Vagina (tissue), 2 donors: ENCODE measurements at places on chromosomes 6 and 20.

DNA sequence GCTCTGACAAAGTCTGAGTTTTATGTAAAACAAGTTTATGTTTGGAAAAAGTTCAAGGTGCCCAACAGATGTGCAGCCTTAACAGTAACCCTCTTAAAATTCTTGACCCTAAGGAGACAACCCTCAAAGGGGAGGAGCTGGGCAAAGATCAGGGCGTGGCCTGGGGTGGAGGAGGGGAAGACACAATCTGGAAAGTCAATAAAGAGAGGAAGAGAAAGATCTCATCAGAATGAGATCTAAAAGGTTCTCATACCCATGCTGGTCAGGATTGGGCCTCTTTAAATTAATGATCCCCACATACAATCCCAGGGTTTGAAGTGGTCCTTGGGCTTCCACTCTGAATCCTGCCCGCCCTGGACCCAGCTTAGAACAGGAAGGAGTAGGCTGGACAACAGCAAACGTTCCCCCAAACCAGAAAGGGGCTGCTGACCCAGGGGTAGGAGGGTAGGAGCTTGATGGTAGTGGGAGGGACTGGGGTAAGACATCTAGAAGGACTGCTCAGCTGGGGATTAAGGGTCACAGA lies 33.0 kb downstream of the FOXP4 start:
- DNase-seq, result no peak

GRCh38 chr6:128216917-128217316 lies 303.5 kb downstream of the PTPRK start:
- no peak for DNase-seq

GRCh38 chr6:72374857-72375256 lies 247.0 kb upstream of the KCNQ5 start:
- DNase-seq, result no peak

- no peak for DNase-seq
These were observed 324 bp downstream of the JPH2 start for GRCh38 chr20:44186674-44187053.

DNA sequence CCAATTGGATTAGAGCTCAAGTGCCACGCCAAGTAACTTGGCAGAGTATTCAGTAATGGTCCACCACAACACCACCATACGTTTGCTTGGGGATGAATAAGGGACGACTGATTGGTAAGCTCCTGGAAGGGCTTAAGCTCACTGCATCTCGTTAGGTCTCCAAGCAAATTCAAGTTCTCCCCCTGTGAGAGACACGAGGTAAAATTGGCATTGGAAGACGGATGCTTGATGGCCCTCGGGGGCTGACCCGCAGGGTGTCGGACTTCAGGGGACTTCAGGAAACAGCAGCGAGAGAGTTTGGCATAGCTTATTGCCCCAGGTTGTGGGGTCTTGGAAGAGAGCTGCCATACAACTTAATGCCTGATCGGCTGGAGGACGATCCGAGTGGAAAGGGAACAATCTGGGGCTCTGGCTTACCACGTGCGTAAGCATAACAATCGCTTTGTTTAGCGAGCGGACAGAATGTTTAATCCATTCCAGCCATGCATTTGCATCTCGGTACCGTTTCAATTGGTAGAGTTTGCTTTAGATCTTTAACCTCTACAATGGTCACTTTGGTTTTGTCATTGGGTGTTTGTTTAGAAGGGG lies 4.8 kb upstream of the ZNFX1 start:
- no peak for DNase-seq

GRCh38 chr6:168372889-168373288 lies 53.3 kb upstream of the DACT2 start:
- DNase-seq, result no peak

GRCh38 chr20:8633366-8633765 lies 435.5 kb upstream of the PLCB4 start:
- no peak for DNase-seq

DNA sequence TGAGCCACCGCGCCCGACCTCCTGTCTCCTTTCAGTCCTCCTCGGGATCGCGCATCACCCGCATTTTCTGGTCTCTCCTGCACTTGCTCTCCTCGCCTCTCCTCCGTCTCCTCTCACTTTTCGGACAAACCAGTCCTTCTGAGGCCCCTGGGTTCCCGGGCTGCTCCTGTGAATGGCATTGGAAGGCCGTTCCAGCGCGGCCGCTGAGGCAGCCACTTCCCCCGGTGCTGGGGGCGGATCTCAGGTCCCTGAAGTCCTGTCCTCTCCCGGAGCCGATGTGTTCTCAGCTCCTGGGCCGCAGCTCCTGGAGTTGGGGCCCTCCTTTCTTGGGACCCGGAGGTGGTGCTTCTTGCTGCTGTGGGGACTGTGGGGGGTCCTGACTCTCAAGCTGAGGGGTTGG lies 803 bp downstream of the MICB start:
- DNase-seq, result no peak

DNA sequence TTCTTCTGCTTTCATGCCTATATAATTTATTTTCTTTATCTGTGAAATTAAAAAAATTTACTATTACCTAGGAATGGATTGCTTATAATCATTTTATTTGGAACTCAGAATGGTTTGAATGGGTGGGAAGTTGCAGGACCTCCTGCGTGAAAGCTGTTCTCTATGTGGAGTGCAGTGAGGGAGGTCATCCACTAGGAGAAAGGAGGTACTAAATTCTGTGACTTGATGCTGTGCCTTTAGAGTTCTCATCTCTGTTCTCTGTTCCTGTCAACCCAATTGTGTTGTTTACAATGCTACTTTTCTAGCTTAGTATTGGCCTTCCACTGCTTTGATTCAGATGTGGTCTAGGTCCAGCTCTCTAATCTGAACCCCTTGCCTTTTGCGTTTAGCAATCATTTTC lies 65.0 kb upstream of the HIVEP1 start:
- no peak for DNase-seq

GRCh38 chr6:135514706-135515105 lies 17.2 kb upstream of the AHI1 start:
- DNase-seq, result no peak

- no peak for DNase-seq
These were observed 41.4 kb downstream of the BCL2L1 start for GRCh38 chr20:31681128-31681727.

DNA sequence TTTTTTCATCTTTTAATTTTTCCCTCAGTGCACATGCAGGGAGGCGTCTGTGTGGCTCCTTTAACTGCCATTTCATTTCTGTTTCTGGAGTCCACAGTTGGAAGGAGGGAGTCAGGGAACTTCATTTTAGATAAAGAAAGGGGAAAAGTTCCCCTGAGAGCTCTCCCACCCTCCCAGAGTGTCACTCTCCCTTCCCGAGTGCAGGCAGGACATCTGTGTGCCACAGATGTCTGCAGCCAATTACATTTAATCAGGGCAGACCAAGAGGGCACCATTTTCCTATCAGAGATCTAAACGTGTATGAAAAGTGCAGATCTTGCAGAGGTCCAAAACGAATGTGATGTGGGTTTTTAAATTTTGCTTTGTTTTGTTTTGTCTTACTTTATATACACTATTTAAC lies 96.6 kb downstream of the PXDC1 start:
- DNase-seq, result no peak

DNA sequence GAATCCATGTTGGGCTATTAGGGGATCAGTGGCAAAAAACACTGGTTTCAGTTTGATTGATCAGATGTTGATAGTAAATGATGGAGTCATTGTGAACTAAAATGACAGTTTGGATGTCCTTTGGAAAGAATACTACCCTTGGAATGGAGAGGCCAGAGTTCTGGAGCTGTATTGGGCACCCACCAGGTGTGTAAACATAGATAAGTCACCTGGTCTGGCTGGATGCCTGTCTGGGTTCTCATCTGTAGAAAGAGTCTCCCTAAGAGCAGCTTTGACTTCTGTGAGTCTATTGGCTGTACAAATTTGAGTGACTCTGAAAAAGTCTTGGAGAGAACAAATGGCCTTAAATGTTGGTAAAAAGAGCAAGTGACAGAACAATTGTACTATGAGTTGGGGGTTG lies 115.0 kb downstream of the SCP2D1 start:
- no peak for DNase-seq

GRCh38 chr6:116072368-116072767 lies 11.7 kb upstream of the FRK start:
- no peak for DNase-seq

GRCh38 chr6:105250533-105250932 lies 70.7 kb upstream of the POPDC3 start:
- no peak for DNase-seq

DNA sequence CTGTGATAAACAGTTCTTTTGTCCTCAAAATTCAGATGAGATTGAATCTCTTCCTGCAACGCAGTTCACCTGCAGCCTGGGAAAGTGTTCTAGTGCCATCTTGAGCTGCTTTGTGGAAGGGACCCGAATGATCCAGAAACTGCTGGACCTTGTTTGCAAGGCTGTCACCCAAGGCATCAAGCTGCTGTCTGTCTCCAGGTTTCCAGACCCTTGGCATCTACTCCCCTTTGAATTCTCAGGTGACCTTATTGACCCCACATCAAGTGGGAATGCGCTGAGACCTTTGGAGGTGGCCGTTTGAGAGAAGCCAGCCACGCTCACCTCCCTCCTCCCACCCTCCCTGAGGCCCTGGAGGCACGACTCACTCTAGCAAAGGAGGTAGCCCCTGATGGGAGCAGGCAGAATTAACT lies 112.5 kb downstream of the EDN3 start:
- no peak for DNase-seq

GRCh38 chr20:10793766-10794165 lies 120.0 kb upstream of the JAG1 start:
- DNase-seq, result no peak

GRCh38 chr6:137910424-137910834 lies 43.4 kb downstream of the TNFAIP3 start:
- no peak for DNase-seq

DNA sequence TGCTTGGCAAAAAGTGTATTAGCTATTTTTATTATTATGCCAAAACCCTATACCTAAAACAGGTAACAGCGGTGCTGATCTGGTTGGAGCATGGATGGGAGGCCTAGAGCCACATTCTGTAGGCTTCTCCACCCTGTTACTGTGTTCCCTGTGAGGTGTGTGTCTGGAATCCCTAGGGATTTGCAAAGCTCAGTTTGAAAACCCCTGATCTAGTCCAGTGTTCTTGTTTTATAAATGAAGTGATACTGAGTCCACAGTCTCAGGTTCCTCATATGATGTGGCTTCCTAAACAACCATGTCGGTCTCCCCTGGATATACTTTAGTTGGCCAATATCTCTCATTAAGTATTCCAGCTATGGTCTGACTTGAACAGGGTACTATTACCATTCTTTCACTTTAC lies 16.3 kb downstream of the ACSS2 start:
- no peak for DNase-seq

DNA sequence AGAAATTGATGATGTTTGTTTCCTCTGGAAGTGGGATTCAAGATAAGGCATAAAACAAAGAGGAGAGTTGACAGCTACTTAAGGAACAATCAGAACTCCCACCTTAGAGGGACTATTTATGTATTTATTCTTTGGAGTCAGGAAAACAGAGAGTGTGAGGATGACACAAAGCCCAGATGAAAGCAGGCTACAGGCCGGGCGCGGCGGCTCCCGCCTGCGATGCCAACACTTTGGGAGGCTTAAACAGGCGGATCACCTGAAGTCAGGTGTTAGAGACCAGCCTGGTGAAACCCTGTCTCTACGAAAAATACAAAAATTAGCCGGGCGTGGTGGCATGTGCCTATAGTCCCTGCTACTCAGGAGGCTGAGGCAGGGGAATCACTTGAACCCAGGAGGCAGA lies 393.0 kb upstream of the PLCB4 start:
- no peak for DNase-seq

- no peak for DNase-seq
These were observed 70.6 kb downstream of the VEGFA start for GRCh38 chr6:43840490-43841218.

GRCh38 chr20:50308513-50309279 lies 118.1 kb downstream of the CEBPB start:
- DNase-seq, result no peak

GRCh38 chr6:108987156-108987555 lies 107.5 kb downstream of the SESN1 start:
- no peak for DNase-seq

DNA sequence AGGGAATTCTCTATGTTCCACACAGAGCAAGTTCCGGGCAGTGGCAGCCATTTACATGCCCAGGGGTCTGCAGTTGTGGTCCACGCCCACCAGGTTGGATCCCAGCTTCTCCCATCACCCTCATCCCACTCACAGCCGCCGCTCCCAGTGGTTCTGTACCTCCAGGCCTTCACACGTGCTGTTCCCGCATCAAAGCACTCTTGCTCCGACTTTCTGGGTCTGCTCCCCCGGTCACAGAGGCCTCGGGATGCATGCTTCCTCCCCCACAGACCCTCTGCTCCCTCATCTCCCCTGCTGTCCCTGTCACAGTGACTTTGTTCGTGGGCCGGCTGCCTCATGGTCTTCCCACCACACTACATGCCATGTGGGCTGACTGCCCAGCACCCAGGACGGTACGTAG lies 332.5 kb downstream of the TAF4 start:
- DNase-seq, result no peak

DNA sequence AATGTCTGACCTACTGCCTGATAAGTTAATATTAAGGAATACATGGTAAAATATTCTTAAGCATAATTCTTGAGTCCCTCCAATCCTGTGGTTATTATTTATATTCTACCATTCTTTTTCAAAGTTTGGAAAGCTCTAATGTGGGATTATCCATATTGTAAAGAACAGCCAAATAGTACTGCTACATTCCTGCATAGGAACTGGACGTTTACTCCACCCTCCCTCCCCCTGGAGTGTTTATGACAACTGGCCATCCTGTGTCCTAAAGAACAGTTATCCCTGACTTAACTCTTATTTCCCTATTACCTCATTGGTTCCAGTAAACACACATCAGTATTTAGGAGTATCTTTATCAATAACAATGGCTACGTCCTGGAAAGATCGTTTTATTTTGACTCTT lies 308.7 kb upstream of the TFAP2D start:
- no peak for DNase-seq

DNA sequence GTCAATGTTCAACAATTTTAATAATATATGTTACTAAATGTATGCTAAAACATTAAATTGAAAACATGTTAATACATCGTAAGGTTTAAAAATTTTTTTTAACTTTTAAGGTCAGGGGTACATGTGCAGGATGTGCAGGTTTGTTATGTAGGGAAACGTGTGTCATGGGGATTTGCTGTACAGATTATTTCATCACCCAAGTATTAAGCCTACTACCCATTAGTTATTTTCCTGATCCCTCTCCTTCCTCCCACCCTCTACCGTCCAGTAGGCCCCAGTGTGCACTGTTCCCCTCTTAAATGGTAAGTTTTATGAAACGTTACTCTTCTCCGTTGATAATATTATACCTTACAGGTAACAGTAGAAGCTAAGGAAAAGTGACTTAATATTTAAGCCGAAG lies 15.8 kb downstream of the PDE7B start:
- no peak for DNase-seq

DNA sequence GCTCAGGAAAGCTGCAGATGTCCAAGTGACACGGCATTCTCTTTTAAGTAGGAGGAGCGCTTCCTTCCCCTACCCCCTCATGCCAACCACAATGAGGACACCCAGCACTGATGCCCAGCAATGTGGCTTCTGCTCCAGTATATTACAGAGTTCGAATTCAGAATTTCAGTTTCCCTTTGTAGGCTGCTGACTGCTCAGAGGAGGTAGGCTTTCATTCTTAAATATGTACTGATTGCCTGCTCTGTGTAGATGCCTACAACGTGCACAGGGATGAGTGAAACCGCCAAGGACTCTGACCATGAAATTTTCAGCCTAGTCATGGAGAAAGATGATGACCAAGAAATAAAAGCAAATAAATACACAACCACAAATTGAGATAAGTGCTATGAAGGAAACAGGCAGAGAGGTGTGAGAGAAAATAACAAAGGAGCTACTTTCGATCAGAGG lies 50.9 kb upstream of the TNFAIP3 start:
- DNase-seq, result no peak

GRCh38 chr20:43825051-43825402 lies 89.6 kb upstream of the TOX2 start:
- no peak for DNase-seq
